ENCODE measurements at places on chromosomes 11 and 22.

DNA sequence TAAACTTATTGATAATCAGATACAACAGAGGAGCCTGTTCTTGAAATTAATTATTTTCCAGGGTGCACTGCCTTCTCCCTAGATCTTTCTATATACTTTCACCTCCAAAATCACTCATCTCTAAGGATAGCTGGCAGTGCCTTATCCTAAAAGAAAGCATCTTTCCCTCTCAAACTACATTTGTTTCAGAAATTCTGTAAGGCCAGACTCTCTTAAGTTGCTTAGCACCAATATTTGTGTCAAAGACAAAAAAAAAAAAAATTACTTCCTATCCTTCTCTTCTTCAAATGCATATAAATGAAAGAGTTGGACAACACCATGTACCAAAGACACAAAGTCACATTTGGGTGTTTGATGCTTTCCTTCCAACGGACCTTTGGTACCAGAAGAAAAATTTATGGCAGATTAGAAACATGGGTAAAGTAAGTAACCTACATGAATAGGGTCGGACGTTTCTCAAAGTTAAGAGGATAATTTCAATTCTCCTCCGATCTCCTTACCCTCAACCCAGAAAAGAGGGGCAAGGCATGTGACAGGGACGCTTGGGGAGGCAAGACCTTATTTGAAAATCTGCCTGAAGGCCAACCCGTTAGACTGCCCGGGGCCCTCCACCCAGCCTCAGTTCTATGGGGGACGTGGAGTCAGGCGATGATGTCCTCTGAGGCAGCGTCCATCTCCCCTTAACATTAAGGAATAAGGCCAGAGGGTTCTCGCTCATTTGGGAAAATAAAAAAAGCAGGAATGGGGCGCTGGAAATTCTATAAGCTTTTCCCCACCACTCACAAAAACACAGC, 66.3 kb downstream of the ETS1 start:
- DNase-seq, result no peak

GRCh38 chr11:119816660-119817059, 87.7 kb upstream of the NECTIN1 start:
- peak; percentile 10 for DNase-seq

DNA sequence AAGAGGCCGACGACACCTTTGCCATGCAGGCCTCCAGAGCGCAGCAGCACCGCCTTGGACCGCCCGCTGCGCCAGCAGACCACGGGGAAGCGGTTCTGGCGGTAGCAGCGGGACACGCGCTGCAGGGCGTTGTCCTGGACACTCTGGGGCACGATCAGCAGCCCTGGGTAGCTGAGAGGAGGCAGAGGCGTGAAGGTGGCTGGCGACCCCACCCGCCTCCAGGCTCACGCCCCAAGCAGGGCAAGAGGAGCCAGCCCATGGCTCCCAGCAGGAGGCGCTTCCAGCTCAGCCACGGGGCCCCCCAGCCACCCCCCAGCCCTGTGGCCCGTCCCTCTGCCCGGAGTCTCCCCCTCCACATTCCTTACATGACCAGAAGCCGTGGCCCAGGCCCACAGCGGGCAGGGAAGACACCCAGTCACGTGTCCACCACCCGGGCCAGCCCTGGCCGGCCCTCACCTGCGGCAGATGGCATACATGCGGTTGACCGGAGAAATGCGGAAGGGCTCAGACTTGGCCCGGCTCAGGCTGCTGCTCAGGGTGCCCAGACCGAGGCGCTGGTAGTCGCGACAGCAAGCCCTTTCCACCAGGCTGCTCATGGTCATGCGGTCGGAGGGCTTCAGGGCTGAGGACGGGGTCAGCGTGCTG, 15.2 kb downstream of the SBF1 start:
- DNase-seq, result no peak

DNA sequence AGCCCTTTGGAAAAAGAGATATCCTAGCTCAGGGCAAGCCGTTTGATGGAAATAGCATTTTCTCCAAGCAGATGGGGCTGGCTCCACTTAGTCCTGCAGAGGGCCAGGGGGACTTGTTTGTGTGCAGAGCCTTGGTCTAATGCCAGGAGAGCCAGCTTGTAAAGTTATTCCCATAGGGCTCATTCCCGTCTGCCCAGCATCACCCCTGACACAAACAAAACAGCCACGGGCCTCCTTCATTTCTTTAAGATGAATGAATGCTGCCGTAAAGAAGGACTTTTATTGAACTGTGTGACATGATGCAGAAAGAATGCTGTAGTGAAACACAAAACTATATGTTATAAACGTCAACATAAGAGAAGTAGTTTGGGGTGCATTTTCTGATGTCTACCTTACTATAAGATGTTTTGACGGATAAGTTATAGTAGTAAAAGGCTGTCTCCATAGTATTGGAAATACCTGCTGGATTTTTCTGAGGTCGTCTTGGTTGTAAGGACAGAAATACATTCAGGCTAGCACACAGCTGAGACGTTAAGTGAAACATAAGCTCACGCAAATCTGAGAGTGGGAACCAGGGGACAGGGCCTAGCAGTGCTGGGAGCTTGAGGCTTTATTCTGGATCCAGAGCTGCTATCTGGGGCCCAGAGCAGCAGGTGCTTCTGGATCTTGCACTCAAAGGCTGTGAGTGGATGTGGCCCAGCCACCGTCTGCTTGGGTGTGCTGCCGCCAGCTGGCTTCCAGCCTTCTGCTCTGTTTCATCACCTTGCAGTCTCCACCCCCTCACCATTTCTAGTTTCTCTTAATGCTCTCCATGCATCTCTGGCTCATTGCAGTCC, 53.3 kb downstream of the NCAM1 start:
- no peak for DNase-seq

- no peak for DNase-seq
Measured at GRCh38 chr11:117932426-117932825, 3.2 kb upstream of the TMPRSS13 start.

- DNase-seq, result peak; percentile 87
Measured at GRCh38 chr22:19207401-19207808, 28.9 kb upstream of the SLC25A1 start.

DNA sequence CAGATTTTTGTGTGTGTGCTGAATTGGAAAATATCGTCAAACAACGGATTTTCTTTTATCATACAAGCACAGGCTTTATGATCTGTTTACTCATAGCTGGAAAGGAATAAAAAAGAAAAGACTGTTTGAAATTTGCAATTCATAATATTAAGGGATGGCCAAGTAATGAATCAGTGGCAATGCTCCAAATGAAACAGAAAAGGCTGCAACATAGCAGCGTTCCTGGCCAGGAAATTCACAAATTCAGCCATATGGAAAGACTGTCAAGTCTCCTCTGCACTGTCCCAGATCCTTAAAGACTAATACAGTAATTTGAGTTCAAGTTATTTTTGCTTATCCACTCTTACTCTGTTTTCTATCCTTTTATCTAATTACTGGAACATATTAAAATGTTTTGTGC, 98.2 kb downstream of the MSANTD4 start:
- no peak for DNase-seq

DNA sequence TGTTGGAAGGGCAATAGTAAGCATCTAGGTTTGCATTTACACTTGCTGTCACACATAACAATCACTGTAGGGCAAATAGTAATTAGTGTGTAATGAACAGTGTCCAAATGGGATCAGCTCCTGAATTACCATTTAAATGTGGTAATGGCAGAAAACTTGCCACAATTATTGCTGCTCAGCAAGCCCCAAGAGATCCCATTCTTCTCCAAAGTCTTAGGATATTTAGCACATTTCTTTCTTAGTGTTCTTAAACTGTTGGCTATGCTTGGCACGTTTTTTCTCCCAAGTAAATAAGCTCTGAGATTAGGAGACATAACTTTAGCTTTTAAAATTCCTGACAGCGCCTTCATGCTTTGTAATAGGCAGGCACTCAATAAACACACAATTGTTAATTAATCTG, 1037.0 kb downstream of the DLG2 start:
- DNase-seq, result peak; percentile 8

GRCh38 chr22:44166498-44167276, 14.0 kb upstream of the PARVG start:
- no peak for DNase-seq

- DNase-seq, result no peak
Measured at GRCh38 chr11:72309641-72310040, 65.7 kb upstream of the PHOX2A start.

DNA sequence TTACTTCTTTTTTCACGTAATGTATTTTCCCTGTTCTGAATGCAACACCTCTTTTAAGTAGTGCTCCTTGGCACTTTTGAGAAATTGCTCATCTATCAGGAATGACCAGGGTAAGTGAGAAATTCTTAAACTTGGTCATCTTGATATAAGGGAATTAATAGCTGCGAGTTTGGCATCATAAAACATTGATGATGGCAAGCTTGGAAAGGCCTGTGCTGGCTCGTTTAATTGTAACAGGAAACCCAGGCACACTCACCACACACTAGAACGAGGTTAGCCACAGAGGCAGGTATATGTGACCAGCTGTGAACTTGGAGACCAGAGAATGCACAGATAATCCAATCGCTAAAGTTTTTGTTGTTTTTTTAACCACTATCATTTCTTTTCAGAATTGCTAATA, 24.3 kb downstream of the FAM118A start:
- no peak for DNase-seq

GRCh38 chr11:77127920-77128691, at the start of gene MYO7A:
Gene MYO7A (plus strand): TSS chr11:77128246. CDS start chr11:77130635, 2,389 bp downstream.
- peak; percentile 39 for DNase-seq

DNA sequence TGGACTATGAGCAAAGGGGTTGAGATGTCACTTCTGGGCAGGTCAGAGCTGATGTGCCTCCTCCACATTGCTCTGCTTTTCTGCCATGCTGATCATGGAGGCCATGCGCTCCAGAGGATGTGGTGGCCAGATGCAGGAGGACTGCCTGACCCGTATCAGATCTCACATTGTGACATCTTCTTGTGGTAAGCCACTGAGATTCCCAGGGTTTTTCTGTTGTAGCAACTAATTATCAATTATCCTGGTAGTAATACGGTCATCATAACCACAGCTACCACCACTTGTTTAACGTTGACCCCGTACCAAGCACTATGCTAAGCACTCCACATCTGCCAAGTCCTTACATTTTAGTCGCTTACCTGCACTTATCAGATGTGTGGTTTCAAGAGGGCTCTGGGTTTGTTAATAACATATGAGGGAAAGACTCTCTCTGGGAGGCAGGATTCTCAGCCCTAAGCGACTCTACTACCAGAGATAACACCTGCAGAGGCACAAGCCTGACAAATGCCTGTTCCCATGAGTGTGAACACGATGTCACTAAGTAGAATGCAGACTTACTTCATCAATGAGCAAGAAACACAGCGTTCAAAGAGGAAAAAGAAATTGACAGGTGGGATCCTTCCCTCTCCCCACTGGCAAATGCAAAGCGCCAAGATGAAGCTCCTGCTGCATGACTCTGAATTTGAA, 63.6 kb upstream of the TIMP3 start:
- peak; percentile 93 for DNase-seq

DNA sequence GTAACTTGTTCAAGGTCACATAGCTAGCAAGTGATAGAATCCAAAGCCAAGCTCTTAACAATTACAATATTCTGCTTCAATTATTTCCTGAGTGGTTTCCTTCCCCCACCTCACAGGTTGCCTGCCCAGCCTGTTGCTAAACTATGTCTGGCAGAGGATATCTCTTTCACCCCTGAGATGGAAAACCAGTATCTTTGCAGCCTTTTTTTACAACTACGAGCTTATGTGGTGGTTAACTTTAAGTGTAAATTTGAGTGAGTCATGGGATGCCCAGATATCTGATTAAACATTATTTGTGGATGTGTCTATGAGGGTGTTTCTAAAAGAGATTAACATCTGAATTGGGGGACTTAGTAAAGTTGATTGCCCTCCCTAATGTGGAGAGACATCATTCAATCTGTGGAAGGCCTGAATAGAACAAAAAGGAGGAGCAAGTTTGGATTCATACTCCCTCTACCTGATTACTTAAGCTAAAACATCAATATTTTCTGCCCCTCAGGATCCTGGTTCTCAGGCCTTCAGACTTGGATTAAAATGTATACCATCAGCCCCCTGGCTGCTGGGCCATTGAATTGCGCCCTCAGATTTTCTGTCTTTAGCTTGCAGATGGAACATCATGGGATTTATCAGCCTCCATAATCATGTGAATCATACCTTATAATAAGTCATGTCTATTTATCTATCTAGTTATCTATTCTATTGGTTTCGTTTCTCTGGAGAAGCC, 911.9 kb downstream of the METTL15 start:
- DNase-seq, result no peak

DNA sequence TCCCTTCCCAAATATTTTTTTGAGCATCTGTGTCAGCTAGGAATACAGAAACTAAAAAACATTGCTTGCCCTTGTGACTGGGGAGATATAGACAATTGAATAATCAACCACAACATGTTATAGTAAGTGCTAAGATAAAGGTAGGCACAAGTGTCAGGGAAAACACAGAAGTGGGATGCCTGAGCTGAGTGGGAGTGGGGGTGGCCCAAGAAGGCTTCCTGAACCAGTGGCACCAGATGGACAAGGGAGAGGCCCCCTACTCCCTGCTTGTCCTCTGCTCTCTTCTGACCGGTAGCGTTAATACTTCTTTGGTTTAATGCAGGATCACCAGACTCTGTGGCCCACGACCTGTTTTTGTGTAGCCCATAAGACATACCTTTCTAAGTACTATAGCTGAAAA, 48.8 kb downstream of the PACS1 start:
- no peak for DNase-seq

DNA sequence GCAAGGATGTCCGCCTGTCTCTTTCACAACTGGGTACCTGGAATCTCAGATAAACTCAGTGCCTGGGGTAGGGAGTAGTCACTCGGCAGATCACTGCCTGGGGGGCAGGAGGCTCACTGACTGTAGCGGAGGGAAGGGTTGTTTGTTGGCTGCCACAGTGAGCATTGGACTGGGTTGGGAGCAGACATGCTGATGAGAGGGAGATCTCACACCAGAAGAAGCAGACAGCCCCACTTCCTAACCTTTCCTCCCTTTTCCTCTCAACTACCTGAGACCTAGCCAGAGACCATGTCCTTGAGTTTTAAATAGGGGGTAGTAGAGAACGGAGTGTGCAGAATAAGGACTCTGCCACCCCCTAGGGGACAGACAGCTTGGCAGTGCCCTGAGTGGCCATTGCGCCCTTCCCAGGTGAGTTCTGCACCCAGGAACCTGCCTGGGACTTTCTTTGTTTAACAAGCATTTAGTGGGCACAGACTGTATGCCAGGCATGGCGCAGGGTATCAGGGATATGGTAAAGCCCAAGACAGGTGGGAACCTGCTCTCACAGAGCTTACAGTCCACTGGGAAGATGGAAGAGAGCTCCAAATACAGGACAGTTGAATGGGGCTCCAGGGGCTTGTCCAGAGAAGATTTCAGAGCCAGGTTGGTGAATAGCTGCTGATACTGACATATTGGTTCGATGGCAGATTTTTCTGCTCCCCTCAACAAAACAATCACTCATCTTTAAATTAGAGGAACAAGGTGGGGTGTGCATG, 115.7 kb upstream of the NNMT start:
- DNase-seq, result peak; percentile 6

DNA sequence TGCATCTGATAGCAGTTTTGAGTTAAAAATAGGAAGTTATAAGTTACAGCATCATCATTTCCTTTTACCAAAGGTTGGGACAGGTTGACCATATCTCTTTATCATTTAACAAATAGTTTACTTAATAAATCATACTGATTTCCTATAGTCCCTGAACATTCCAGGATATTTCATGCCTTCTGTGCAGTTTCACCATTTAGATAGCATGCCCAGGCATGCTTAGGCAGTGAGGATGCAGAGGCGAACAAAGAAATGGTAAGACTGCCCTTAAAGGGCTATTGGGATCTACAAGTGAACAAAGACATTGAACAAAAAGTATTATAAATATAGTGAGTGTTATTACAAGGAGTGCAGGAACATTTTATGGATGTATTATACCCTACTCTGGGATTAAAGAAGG, 96.4 kb downstream of the PRMT3 start:
- DNase-seq, result peak; percentile 7

GRCh38 chr22:49390954-49391353, 436.7 kb downstream of the BRD1 start:
- no peak for DNase-seq

- DNase-seq, result no peak
Measured at GRCh38 chr11:125335106-125335505, 161.0 kb downstream of the FEZ1 start.
